RWPE1 (cell line): ENCODE measurements at places on chromosomes 4 and X.

DNA sequence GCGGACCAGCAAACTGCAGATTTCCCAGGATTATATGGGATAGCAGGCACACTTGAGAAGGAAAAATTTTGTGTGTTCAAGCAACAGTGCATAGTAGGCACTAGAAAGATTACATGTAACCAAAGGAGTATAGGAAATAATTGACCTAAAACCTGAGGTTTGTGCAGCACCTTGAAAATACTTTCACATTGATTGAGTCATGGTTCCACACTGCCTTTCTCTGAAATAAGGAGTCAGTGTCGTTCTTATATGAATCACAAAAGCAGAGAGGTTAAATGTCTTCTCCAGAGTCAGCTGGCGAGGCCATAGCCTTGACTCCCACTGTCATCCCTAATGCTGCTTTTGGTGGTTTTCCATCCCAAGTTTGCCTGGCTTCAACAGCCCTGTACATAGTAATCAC is 138.9 kb downstream of the SOWAHB start:
- no peak for DNase-seq

GRCh38 chr4:188160406-188160805 is 21.2 kb downstream of the TRIML1 start:
- no peak for DNase-seq

DNA sequence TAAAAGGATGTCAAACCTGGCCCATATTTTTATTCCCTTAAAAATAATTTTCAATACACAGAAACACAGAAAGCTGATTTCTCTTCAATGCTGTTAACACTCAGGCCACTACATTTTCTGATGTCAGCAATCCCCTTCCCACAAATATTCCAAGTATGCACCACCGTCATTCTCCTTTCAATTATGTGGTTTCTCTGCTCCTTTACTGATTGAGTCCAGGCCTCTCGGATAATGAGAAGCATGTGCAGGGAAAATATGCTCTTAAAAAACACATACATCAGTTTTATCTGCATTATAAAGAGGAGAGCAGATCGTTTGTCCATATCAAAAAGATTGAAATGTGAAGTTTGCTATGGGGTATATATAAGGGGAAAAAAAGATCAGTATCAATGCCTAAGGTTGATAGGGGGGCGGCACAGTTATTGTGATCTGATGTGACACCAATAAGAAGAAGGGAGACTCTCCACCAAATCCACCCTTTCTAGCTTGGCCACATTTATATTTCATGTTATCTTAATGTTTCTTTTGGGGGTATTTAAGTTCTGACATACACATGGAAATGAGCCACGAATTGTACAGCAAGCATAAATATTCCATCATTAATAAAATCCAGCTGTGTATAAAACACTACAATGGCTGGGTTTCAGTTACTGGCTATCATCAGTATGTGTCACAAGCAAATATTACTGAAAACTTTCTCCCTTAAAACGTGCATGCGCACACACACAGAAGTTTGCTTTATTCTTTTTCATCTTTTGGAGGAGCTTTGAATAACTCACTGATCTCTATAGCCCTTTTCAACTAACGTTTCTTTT is 6.4 kb downstream of the AMOT start:
- DNase-seq: no peak

DNA sequence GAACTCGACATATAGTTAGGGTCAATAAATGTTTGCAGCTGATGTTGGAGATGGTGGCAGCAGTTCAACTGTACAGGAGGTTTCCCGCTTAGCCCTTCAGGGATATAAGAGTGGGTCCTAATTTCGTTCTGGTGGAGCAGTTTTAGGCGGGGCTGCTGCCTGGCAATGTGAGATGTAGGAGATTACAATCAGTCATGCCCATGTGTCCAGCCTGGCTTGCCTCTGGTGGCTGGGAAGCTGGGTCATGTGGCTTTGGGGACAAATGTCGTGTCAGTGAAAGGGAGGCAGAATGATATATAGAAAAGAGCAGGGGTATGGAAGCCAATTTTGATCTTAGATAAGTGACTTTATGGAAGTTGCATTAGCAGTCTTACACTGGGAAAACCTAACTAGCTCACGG is 129.4 kb downstream of the CLCN4 start:
- DNase-seq: no peak

DNA sequence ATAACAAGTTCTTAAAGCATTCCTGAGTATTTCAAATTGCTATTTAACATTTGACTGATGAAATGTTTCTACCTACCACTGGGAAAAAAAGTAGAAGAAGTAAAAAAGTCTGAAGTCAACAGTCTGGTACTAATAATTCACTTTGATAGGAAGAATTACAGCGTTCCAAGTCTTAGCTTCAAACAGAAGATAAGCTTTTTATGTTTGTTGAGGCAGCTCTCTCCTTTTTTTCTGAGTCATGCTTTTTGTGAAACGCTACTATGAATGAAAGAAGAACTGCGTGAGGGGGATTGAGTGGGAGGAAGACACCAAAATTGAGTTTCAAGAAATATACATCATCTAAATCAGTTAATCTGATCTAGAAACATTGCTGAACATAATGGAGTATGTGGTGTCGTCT is 13.0 kb upstream of the KDR start:
- DNase-seq: no peak

DNA sequence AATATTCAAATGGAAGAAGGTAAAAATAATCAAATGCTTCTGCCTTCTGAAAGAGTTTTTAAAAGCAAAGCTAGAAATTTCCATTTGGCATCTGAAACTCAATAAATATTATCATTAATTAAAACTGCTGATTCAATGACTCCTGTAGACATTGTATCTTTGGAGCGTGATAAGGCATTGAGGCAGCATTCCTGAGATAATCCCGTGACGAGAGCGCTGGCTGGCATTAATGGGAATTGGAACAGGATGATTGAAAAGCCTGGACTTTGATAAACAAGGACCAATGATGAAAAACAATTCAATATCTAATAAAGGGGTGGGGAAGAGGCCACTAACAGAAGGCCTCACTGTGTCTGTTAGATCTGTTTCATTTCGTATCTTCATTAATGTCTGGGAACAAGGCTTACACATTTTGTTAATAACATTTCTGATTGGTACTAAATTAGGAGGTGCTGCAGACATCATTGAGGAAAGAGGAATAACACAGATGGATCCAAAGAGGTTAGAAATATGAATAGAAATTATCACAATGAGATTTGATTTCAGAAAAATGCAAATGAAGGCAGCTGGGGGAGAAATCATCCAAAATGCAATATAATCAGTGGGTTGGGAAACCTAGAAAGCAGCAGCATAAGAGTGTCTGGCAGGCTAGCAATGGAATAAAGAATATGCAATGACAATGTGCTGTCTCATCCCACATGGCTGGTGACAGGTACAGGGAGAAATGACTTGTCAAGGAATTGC is 102.3 kb downstream of the SCD5 start:
- no peak for DNase-seq
